ENCODE measurements at places on chromosomes 12 and 14. TPM values are rescaled to one million over a fixed set of nuclear protein-coding genes. Genes with fewer than 3 reads are reported as not detected.

Gene COX8C
- not detected for total RNA-seq

Gene PAN2
- 60.4 TPM for total RNA-seq

Gene GTF2H3
- 59.3 TPM for total RNA-seq

Gene ATXN3
- 56.2 TPM for total RNA-seq

Gene NTN4
- 47.9 TPM for total RNA-seq

Gene GRIN2B
- total RNA-seq = 0.31 TPM

Gene SOAT2
- total RNA-seq = not detected

Gene NRL
- 2.4 TPM for total RNA-seq

Gene ISCU
- 111 TPM for total RNA-seq

Gene PRR4
- total RNA-seq = 19.3 TPM

Gene CLEC4C
- not detected for total RNA-seq

Gene SLC4A8
- 1.2 TPM for total RNA-seq

Gene BMAL2
- total RNA-seq = 4.6 TPM

- DNase-seq = no peak
Measured at GRCh38 chr12:13211191-13211858, 14.8 kb downstream of the EMP1 start.

DNA sequence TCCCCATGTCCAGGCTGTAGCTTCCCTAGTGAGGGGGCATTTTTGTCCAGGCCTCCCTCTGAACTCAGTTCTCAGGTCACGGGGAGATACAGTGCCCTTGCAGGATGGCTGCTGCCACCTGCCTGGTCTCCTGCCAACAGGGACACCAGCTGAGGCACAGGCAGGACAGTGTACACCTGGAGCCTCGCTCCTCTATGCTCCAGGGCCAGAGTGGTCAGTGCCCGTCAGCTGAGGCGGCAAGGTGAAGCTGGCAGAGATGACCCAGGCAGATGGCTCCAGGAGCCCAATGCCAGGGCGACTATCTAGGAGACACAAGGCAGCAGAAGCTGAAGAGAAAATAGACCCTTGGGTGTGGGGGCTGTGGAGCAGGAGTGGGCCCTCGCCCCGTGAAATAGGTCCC lies 12.6 kb downstream of the TUBA1C start:
- no peak for DNase-seq

DNA sequence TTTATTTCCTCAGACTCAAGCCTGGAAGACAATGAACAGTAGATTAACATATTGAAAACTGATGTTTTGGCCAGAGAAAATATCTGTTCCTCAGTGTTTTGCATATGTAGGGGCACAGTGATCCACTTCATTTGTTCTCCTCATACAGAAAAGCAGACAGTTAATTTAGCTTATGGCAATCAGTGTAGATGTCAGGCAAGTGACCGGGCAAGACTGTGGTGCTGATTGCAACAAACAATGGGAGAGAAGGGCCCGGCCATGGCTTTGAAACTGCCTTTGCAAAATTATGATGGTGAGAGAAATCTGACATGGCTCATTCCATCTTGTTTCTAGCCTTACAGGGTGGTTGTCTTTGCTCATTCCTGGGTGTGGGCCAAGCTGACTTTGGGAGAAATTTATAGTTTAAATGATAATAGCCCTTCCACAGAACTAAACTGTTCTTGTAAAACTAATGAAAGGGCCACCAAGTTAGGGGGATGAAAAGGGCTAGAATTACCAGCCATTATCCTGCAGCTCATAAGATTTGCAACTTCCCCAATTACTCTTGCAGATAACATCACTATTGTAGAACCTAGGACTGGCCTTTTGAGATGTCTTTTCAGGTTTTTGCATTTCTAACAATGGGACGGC lies 220.3 kb downstream of the KTN1 start:
- no peak for DNase-seq

GRCh38 chr12:117188961-117189724 lies 1.1 kb downstream of the FBXO21 start:
- DNase-seq = peak; percentile 62

DNA sequence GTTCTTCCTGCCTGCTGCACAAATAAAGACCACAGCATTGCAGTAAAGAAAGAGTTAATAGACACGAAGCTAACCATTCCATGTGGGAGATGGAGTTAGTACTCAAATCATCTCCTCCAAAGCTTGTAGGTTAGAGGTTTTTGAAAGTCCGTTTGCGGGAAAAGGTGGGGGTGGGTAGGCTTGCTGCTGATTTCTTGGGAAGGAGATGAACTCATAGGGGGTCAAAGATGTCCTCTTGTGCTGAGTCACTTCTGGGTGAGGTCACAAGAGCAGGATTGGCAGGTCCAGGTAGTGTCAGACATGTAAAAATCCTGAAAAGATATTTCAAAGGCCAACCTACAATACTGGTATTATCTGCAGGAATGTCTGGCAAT lies 66.4 kb downstream of the PTHLH start:
- no peak for DNase-seq

DNA sequence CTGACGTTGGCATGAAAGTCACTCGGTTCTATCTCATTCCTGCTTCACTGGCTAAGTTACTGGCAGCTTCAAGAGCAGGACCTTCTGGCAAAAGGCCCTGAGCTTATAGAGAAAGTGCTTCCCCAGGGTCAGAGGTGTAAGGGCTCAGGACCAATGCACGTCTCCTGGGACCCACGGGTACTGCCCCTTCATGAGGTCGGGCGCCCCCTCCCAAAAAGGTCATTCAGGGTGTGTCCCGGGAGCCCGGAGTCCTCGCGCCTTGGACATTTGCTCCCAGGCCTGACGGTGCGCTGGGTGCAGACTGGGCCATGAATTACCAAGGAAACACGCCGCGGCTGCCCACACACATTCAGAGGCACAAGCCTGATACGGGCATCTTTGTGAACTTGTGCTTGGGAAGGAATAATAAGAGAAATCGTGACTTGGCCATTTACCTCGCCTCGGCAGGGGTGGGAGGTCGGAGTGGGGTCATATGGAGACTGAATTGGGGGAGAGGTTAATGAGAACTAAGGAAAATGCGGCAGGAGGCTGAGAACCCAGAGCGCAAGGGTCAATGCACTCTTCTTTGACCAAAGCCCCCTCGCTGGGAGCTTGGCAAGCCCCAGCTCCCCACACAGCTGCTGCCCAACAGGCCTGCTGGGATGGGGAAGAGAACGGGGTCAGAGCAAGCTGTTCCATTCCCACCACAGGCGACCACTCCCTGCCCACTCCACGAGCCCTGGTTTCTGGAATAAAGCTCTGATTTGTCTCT lies 15.7 kb upstream of the SLC6A12 start:
- no peak for DNase-seq

GRCh38 chr14:41872931-41873685 lies 266.4 kb downstream of the LRFN5 start:
- DNase-seq = peak; percentile 77

GRCh38 chr14:21109377-21110138 lies 8.7 kb downstream of the TMEM253 start:
- DNase-seq = peak; percentile 14

DNA sequence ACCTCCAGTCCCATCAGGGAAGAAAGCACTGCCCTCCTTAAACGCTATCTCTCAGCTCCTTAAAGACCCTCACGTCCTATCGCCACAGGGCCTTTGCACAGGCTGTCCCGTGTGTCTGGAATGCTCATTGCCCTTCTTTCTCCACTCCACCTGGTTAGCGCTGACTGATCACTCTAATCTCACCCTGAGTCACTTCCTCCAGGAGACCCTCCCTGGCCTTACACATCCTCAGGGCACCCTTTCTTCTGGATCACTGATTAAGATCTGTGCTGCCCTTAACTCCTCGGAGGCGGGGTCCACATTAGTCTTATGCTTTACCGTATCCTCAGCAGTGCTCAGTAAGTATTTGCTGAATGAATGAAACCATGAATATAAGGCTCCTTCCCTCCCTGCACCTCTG lies 94.7 kb downstream of the SYNE3 start:
- no peak for DNase-seq

GRCh38 chr12:50659260-50659659 lies 104.6 kb upstream of the ATF1 start:
- DNase-seq = no peak

DNA sequence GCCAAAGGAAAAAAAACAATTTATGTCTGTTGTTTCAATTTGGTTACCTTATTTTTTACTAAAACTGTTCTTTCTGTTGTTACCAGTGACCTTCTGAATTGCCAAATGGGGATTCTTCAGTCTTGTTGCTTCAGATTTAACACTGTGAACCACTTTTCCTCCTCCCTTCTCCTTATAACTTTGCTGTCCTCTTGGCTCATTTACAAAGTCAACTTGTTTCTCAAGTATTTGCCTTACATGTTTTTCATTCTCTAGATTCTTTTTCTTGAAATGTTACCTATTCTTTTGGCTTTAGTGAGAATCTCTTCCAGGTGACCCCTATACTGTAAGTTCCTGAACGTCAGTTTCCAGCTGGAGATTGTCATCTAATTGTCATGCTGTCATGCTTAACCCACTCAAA lies 19.4 kb downstream of the FUT8 start:
- no peak for DNase-seq

DNA sequence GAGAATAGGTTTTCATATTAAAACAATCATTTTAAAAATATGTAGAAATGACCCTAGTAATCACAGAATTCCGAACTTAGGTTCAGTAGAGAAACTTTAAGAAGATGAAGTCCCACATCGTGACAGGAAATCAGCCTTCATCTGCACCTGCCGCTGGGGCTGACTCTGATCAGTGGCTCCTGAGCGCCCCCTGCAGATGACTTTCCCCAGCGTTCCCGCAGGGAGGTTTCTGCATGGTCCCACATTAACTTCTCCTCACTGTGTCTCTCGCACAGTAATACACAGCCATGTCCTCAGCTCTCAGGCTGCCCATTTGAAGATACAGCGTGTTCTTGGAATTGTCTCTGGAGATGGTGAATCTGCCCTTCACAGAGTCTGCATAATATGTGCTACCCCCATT lies 1131.1 kb downstream of the TMEM121 start:
- DNase-seq = no peak

DNA sequence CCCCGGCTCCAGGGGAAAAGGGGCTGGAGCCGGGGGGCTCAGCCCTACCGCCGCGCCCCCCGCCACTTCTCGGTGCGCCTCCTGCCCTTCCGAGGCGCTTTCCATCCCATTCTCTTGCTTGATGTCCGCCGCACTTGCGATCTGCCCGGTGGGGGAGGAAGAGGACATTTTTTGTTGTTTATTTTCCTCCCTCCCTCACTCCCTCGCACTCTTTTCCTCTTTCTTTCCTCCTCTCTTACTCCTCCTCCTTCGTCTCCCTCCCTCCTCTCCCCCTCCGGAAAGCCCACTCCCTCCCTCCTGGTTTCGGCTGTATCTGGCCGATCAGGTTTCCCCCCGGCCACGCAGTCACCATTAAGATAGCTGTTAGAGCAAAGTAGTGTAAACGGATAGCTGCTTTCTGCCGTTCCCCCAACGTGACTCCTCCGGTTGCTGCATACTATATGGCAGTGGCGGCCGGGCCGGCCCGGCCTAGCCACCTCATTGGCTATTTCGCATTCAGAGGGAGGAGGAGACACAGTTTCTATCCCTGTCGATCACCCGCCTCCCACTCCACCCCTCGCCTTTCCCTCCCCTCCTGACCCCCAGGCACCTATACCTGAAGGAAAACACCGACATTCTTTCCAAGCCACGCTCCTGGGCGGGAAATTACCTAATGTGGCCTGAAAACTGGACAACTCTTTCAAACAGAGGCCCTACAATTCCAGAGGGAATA lies at the start of gene SIX4:
Gene SIX4, minus strand, starts transcription at position 445 of the 712 bp plus-strand sequence. Its CDS starts 277 bp downstream, at position 168.
- DNase-seq = peak; percentile 94

DNA sequence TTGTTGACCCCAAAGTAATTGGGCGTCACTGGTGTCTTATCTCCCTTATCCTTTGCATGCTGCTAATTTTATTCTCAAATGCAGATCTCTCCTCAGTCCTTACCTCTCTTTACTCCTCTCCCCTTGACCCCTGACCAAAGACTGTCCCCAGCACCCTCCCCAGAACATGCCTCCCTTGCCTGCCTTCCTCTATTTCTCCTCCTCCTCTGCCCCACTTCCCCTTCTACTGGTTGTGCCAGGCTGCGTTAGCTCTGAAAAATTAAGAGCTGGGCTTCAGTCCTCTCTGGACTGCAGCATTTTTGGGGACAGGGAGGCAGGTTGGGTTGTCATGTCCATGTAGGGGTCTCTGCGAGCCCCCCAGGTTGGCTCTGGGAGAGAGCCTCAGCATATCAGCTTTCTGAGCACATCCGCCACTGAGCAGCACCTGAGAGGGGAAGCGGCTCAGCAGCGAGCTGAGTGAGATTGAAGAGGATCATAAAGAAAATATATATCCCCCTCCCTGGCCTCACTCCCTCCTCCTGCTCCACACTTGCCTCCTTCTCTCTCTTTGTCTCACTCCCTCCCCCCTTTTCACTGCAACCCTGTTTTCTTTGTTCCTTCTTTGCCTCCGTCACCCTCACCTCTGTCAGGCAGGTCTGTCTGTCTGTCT lies 6.4 kb upstream of the CISTR start:
- no peak for DNase-seq

- DNase-seq = no peak
Measured at GRCh38 chr12:57129321-57129842, 1.1 kb downstream of the LRP1 start.

- DNase-seq = no peak
Measured at GRCh38 chr12:28409892-28410291, 219.6 kb downstream of the CCDC91 start.

DNA sequence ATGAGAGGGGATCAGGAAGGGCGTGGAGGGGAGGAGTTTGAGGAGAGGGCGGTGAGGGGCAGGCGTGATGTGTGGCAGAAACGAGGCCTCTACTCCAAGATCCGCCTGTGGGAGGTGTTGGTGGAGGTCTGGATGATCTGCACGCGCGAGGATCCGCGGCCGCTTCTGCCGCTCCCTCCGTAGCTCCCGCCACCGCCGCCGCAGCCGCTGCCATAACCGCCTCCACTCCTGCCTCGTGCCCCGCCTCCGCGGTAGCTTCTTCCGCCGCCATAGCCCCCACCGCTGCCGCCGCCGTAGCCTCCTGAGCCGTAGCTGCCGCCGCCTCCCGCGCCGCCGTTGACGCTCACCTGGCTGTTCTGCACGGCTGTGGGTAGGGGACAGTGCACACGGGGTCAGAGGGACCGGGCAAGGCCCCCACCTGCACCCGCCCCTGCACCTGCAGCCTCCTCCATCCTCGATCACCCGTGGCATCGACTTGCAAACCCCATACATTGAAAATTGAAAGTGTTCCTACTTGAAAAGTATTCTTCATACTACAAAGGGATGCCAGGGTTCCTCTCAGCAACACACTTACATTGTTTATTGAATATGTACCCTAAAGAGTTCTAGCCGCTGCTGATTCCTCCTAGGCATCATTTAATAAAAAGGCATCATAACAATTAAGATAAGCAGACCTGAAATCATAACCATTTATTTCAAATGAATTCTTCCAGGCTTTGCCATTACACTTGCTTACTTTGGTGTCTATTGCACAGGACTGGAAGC lies 11.1 kb upstream of the KRT1 start:
- DNase-seq = no peak

Measured in tongue (tissue), 3 donors.